Activated T-cell treated with anti-CD3 and anti-CD28 coated beads, Interleukin-2, amount 50 U/mL, for 24 hours (primary cell): ENCODE measurements at places on chromosomes 5 and 9.
A peak's percentile ranks its signal among the peaks of the same experiment; 100 is the strongest.

DNA sequence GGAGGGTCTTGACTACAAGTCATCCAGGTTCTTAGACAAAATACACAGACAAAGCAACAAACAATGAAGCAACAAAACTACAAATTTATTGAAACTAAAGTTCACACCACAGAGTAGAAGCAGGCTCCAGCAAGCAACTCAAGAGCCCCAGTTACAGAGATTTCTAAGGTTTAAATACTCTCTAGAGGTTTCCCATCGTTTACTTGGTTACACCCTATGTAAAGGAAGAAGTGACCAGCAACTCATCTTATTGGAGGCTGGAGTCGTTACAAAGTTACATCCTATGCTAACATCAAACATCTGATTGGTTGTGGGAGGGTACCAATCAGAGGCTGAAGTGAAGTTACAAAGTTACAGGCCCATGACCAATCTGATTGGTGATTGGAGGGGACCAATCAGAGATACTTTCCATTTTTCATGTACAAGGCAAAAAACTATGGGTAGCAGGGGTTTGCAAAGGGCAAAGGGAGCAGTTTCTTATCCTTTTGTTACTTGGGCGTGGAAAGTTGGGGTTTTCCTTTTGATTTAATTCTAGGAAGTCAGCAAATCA is 2292.6 kb upstream of the C9orf72 start:
- no peak for DNase-seq

DNA sequence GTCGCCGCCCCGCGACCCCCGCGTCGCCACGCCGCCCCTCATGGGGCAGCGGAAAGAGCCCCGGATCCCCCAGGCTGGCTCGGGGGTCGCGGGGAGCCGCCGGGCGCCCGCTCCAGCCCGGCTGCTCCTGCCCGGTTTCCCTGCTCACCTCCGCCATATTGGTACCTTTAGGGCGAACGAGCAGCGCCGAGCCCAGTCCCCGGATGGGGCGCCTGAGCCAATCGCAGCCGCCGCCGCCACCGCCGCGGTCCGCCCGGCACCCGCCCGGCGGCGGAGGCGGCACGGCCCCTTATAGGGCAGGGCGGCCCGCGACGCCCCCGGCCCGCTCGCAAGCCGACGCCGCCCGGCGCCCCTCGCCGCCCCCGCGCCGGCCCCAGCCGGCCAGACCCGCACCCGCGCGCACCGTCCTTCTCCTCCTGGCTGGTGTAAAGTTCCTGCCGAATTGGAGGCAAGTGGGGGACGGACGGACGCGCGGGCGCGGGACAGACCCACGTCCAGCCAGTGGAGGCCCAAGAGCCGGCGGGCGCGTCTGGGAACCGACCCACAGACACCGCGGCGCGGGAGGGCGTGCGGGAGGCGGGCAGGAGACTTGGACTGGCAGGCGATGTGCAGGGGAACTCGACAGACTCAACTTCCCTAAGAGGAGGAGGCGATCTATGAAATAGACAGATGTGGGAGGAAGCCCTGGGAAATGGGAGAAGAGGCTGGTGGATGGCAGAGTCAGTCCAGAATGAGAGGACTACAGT is at the start of gene MIER3:
Gene MIER3 (minus strand): TSS at position 178 of the 746 bp plus-strand sequence. CDS start 21 bp downstream, at position 157.
- DNase-seq = peak; percentile 86

GRCh38 chr5:1737790-1738405 is 61.7 kb downstream of the MRPL36 start:
- DNase-seq = peak; percentile 49

DNA sequence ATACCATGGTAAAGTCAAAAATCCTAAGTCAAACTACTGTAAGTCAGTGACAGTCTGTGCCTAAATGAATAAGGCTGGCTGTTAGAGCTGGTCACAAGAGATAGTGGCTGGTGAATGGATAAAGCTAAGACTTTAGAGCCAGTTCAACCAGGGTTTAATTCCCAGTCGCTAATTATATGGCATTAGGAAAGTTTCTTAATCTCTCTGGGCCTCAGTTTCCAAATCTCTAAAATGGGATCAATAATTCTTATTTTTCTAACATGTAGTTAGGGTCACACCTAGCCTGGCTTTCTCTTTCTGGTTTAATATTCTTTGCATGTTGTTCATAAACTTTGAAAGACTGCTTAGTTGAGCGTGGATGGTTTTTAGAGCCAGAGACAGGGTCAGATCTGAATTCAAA is 64.8 kb downstream of the SMIM15 start:
- DNase-seq = no peak

DNA sequence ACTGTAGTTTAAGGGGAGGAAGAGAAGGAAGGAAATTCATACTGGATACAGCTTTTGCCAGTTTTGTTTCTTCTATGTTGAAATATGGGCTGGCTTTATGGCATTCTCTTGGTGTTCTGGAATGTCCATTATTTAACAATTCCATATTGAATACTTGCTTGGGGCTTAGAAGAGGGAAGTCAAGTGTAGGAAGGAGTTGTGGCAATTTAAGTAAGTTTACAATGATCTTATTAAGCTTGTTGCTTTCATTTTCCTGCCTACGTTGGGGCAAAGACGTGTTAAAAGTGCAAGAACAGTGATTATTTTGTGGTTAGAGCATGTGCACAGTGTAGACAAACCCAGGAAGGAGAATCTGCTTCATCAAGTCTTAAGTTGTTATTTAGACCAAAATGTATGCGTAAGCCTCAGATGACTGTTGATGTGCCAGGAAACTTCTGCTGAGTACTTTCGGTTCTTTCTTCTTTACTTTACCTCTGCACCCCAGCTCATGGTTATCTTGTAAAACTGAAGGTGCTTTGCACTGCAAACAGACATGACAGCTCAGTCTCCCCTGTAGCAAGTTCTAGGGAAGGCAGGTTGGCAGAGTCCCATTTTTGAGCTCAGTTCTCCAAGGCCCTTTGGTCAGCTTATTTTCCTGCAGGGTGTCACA is 75.8 kb downstream of the F2RL2 start:
- peak; percentile 67 for DNase-seq

- peak; percentile 72 for DNase-seq
Observed at GRCh38 chr5:151068433-151069197, 12.2 kb downstream of the TNIP1 start.

DNA sequence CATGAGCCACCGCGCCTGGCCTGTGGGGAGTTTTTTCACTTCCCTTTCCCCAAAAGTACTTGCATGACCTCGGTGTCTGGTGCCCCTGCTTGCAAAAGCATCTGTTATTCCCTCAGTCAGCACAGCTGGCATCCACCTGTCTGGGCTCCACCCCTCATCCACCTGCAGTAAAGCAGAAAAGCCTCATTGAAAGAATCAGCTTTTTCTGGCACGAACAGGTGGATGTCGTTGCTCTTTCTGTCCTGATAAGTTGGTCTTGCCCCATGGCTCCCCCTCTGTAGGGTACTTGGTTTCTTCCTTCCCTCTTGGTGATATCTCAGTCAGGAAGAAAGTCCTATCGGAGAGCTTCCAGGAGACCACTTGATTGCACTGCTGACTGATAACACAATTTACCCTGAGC is 37.4 kb downstream of the WWC1 start:
- DNase-seq = no peak

- no peak for DNase-seq
Observed at GRCh38 chr5:140801494-140801841, 611 bp downstream of the PCDHA3 start.

GRCh38 chr9:19618816-19619215 is 170.0 kb downstream of the SLC24A2 start:
- no peak for DNase-seq

DNA sequence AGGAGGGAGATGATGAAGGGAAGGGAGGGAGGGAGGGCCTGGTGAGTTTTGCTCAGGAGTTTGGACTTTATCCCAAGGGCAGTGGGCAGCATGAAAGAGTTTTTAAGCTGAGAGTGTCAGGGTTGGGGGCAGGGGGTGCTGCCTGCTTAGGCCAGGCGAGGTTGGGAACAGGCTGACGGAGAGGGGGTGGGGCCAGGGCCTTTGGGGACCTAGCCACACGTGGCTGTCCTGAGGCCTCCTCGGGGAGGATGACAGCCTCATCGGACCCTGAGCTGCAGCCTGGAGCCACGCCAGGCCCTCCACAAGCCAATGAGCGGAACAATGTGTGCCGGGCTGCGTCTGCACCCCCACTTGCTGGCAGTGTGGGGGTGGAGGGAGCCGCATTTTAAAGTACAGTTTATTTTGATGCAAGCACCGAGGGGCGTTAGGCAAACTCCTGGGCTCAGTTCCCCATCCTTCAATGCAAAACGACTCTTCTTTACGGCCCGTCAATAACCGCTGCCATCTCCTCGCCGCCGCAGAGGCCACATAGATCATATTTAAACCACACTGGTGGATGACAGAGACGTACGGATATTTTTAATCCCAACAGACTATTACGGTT is 5.3 kb upstream of the RXRA start:
- no peak for DNase-seq

DNA sequence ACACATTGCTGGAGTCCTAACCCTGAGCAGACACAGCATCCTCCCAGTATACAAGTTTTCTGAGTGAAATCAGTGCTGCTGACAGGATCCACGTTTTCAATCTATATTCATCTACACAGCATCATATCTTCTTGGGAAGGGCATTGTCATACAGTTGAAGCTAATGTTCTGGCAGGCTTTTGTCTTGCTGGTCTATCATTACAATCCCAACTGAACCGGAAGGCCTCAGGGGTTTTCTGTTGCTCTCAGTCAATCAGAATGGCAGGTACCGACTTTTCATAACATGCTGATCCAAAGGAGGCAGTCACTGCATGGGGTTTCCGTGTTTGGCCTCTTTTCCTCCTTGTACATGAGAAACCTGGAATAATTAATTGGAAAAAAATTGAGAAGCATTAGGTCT is 2118.8 kb upstream of the WWC1 start:
- DNase-seq = no peak

GRCh38 chr9:12853051-12853450 is 78.2 kb downstream of the LURAP1L start:
- no peak for DNase-seq

GRCh38 chr5:137400571-137400970 is 98.6 kb downstream of the SPOCK1 start:
- no peak for DNase-seq

- no peak for DNase-seq
Observed at GRCh38 chr5:155696362-155696761, 630.6 kb upstream of the SGCD start.

DNA sequence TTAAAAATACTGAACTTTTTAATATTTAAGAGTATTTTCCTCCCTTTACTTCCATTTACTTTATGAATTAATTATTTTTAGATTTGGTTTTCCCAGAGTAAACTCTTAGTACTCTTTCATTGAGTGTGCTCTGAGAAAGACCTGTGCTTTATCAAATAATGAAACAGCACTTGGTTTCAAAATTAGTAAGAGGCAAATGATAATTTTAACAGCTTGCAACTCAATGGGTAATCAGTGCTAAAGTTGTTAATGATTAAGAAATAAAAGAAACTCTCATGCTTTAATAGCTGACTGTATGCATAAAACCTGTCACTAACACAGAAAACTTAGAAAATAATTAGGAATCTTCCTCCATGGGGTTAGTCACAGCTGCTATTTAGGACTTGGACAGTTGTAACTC is 244.4 kb downstream of the RFX3 start:
- DNase-seq = no peak

DNA sequence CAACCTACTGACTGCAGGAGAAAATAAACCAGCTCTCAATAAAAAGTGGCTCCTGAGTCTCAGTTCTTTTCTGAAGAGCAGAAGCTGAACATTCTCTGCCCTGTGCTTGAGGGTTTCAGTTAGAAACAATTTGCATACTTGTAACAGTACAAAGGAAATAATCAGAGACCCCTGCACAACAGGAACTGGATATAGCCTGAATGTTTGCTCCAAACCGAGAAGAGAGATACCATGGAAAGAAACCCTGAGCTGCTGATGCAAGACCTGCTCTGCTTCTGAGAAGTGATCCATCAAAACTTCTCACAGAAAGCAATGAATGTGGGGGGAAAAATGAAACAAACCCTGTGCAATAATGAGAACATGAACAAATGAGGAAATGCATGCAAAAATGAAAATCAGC is 592.9 kb downstream of the SEMA5A start:
- no peak for DNase-seq

- DNase-seq = no peak
Observed at GRCh38 chr9:126329476-126330275, 3.0 kb downstream of the MVB12B start.

DNA sequence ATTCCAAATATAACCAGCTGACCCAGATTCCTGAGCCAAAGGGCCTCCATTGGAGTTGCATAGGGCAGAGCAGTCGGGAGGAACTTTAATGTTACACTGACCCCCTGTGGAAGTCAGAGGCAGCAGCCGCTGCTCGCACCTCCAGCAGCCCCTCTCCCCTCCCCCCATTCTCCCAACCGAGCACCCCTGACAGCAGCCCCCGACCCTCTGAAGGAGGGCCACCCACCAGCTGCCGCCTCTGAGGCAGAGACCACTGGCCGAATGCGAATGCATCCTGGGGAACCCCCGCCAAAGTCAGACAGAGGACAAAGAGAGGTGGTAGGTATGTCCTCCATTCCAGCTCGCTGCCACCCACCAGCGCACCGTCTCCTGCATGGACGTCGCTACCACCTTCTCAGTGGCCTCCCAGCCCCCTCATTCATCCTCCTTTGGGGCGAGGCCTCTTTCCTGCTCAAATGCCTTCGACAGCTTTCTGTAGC is 231.0 kb downstream of the CDK5RAP2 start:
- DNase-seq = no peak

GRCh38 chr9:90894986-90895687 is 93.5 kb downstream of the SYK start:
- DNase-seq = no peak

- no peak for DNase-seq
Observed at GRCh38 chr5:67495072-67495471, 298.5 kb upstream of the CD180 start.

GRCh38 chr5:146751781-146752401 is 126.7 kb downstream of the PPP2R2B start:
- peak; percentile 54 for DNase-seq

DNA sequence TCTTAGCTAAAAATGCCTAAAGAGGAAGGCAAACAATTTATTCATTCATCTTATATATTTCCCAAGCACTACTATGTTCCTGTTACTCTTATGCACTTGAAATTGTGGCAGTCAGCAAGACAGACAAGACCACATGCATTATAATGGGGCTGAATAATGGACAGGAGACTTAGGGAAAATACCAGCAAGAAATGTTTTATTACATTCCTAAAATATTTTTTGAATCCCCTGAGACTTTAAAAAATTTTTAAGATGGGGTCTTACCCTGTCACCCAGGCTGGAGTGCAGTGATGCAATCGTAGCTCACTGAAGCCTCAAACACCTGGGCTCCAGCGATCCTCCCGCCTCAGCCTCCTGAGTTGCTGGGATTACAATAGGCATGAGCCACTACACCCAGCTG is 13.2 kb downstream of the ZCCHC9 start:
- DNase-seq = no peak

- DNase-seq = no peak
Observed at GRCh38 chr5:9932770-9933169, 302.6 kb upstream of the TAS2R1 start.
